Purkinje cell (primary cell): ENCODE measurements at places on chromosomes 16 and 17. TPM values are rescaled to one million over a fixed set of nuclear protein-coding genes. Genes with fewer than 3 reads are reported as not detected.

The ALOX12 gene
- polyA plus RNA-seq = 0.82 and 1.0 TPM in 2 replicates

The ELP5 gene
- 15.8 and 16.6 TPM in 2 replicates for polyA plus RNA-seq

The GRB7 gene
- not detected in 2 replicates for polyA plus RNA-seq

The IL32 gene
- not detected in 2 replicates for polyA plus RNA-seq

The GAS7 gene
- polyA plus RNA-seq = 5.0 and 28.4 TPM in 2 replicates

The SCNN1G gene
- polyA plus RNA-seq = not detected in 2 replicates

The CES5A gene
- not detected in 2 replicates for polyA plus RNA-seq

The PRR35 gene
- not detected in 2 replicates for polyA plus RNA-seq

The RPGRIP1L gene
- polyA plus RNA-seq = 19.2 and 33.3 TPM in 2 replicates
